NCI-H1105 treated with DMSO at 0.1 percent for 48 hours (cell line): ENCODE measurements at places on chromosomes 16 and 17.

DNA sequence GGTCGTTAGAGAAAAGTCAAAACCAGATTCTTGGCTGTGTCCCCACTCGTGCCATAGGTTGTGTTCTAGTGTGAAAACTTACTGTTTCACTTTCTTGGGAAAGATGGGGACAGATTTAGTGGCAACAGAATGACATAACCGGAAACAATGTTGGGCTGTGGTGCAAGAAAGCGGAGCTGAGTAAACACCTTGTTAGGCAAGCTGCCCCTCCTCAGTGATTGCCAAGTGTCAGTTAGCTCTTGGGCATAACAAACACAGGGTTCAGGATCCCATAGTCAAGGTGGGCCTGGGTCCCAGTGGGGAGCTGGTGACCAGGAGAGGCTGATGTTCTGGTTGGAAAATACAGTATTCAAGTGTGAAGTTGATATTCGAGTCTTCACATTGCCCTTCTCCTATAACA lies 15.4 kb downstream of the UBN1 start:
- no peak for DNase-seq

GRCh38 chr17:34126965-34127364 lies 128.1 kb upstream of the CCL2 start:
- DNase-seq = no peak

DNA sequence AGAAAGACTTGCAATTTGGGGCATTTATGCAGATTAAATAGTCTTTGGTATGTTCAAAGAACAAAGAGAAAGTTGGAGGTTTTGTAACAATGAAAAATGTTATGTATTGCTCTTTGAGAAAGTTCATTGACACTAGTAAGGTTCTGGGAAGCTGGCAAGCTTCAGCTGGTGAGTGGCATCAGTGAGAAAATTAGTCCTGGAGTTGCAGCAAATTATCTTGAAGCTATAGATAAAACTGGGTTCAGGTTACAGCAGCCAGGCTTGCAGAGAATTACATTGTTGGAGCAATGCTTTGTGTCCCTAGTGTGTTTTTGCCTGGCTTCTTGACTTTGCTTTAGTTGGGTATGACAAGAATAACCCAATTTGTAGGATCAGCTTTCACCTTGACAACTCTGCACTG lies 221.2 kb downstream of the CDH13 start:
- peak; percentile 29 for DNase-seq

DNA sequence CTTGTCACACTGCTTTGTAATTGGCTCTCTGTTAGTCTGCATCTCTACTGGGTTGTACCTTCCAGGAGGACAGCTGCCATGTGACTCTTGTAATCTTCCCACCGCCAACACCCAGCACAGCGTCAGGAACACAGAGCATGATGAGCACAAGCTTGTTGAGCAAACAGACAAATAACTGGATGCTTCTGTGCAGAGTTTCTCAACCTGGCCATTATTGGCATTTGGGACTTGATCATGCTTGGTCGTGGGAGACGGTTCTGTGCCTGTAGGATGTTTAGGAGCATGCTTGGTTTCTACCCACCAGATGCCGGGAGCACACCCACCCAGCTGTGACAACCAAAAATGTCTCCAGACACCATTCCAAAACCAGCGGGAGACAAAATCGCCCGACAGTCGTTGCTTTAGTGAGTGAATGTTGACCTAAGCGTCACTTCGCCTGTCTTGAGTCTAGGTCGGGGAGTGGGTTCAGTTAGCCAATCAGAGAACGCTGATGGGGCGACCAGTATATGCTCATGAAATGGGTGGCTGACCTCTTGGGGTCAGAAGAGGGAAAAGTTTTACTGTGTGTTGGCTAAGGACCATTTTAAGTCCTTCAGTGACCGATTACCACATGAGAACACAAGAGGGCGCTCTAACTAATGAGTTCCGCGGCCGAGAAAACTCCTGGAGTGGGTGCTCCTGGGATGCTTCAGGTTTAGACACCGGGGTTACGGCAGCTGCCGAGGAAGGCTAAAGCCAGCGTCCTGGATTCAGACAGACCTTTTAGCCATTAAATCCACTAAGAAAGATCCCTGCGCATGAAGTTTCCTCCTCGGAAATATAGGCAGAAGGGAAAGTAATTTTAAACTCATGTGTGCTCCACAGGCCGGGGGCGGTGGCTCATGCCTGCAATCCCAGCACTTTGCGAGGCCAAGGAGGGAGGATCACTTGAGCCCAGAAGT lies 57.8 kb upstream of the TEX2 start:
- DNase-seq = peak; percentile 69

DNA sequence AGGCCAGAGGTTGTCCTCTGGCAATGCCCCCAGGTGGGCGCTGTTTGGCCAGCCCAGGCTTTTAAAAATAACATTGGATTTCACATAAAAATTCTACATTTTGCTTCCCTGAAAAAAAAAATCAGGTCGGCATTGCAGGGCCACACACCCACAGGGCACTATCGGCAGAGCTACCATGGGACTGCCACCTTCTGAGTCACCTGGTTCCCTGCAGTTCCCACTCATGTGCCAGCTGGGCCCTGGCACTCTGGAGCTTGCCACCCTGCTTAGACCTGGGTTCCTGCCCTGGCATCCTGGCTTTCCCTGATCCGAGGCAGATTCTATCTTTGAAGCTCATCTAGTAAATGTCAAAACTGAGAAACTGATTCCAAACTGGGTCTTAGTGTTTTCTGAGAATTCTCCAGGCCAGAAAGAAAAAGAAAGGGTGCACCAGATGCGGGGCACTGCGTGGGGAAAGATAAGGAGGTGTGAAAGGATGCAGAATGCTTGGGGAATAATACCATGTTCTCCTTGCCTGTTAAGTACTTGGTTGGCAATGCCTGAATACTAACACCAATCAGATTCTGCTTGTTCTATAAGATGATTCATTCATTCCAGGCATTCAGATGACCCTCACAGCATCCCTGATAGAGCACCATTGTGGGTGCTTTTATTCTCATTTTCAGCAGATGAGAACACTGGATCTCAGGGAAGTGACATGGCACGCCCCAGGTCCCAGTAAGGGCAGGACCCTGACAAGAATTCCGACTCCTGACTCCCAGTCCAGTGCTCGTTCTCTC lies 51.8 kb downstream of the RAI1 start:
- DNase-seq = no peak

DNA sequence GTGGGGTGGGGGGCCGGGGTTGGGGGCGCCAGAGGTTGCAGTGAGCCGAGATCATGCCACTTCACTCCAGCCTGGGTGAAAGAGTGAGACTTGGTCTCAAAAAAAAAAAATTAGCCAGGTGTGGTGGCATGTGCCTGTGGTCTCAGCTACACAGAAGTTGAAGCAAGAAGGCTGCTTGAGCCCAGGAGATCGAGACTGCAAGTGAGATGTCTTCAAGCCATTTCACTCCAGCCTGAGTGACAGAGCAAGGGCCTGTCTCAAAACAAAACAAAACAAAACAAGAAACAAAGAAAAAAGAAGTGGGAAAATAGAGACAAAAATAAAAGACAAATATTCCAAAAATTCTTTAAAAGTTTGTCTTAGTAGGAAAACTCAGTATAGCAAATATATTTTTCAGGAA lies 135.1 kb upstream of the CORO6 start:
- DNase-seq = no peak

DNA sequence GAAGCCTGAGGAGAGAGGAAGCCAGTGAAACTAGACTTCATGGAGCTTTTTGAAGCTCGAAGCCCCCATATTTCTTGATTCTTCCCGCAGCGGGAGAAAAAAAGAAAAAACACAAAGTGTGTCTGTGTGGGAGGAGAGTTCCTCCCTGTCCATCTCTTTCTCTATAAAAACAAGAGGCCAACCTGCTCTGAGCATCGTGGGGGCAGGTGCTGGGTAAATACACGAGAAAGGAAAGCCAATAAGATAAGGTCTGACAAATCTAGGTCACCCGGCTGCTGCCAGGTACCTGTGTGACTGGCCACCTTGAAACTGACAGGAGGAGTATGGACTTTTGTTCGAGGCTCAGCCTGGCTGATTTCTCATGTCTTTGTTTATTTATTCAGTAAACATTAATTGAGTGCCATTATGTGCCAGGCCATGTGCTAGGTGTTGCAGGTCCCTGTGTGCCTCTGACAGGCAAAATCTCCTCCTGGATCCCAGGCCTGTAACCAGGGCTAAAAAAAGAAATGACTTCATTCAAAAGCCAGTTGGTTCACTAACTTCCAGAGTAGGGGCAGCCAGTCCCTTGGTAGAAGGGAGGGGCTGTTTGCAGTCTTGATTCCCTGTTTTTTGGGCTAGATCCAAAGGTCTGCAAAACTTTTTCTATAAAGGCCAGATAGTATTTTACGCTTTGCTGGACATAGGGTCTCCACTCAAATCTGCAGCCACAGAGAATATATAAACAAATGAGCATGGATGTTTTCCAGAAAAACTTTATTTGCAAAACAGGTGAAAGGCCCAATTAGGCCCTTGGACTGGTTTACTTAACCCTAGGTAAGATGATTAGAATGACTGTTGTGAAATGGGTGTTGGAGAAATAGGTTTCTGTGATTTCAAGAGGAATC lies 35.6 kb downstream of the YPEL2 start:
- DNase-seq = peak; percentile 69

GRCh38 chr17:39753514-39754160 lies 15.9 kb downstream of the GRB7 start:
- DNase-seq = peak; percentile 58

DNA sequence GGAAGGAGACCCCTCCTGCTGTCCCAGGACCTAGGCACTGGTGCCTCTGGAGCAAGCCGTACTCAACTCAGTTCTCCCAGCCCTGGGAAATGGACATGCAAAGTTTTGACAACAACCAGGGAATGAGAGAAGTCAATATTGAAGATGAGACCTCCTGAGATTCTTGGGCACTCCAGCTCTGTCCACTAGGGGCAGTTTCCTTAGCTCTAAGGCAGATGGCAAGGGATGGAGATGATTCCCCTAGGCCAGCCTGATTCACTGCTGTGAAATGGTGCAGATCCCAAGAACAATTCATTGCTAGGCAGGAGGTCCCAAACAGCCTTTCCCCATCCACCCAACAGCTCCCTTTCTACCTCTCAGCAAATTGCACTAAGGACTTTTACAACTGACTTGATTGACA lies 20.5 kb upstream of the SDR42E2 start:
- DNase-seq = no peak

GRCh38 chr16:81451753-81452680 lies 7.4 kb downstream of the CMIP start:
- no peak for DNase-seq

GRCh38 chr16:3020604-3021448 lies 658 bp downstream of the TNFRSF12A start:
- no peak for DNase-seq

DNA sequence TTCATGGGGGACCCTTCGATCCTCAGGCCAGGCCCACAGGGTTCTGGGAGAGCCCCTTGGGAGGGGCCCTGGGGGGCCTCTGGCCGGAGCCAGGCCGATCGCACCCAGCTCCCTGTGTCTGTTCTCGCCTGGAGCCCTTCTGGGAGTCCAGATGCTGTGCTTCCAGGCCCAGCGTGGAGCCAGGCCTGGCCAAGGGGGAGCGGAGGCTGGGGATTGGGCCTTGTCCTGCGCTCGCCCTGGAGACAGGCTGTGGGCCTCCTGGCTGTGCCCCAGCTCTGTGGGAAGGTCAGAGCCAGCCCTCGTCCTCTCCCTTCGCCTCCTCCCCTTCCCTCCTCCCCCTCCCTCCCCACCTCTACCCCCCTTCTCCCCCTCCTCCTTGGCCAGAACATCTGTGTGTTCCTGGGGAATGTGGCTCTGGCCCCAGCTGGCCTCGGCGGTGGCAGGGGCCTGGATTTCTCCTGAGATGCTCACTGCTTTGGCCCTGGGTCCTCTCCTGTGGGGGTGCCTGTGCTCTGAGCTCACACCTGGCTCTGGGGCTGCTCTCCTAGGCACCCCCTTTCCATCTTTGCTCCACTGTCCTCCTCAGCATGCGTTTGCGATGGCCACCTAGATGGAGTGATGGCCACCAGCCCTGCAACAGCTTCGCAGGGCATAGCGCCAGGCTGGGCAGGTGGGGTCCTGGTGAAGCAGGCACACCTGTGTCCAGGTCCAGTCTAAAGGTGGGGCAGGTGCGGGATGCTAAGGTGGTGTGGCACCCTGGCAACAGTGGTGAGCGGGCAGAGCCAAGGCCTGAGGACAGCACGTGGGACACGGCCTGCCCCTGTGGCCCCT lies 90.6 kb upstream of the CIBAR2 start:
- no peak for DNase-seq

DNA sequence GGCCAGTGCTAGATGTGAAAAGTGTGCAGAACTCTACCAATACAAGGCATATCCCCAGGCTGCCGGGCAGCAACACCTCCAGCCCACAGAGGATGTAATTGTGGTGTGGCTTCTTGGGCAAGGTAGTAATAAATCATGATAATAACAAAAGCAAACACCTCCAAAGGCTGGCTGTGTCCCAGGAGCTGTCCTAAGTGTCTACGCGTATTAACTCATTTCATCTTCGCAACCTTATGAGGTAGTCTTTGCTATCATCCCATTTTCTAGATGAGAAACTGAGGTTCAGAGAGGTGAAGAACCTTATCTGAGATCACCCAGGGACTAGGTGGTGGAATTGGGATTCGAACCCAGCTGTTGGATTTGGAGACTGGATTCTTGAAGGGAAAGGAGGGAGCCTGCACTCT lies 5.3 kb downstream of the PDK2 start:
- DNase-seq = no peak
